Fibroblast of skin of left quadriceps (primary cell): ENCODE measurements at places on chromosomes 13 and 19.

GRCh38 chr13:66809485-66809884 is 420.7 kb downstream of the PCDH9 start:
- DNase-seq = peak; percentile 20

DNA sequence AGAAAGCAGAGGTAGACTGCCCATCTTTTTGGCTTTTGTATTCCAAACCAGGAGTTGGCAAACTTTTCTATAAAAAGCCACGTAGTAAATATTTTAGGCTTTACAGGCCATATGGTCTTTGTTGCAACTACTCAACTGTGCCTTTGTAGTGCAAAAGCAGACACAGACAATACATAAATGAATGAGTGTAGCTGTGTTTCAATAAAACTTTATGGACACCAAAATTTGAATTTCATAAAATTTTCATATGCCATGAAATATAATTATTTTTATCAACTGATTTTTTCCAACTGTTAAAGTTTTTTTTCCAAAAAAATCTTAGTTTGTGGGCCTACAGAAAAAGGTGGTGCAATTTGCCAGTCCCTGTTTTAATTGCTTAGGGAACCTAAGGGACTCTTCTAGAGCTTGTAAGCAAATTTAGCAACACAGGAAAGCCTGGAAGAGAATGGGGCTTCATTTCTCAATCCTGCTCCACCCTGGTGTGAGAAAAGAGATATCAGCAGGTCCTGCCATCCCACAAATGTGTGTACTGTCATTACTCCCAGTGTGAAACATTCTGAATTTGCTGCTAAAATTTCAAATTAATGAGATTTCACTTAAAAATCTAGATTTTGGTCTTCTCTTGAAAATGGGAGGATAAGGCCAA is 194.2 kb downstream of the RGCC start:
- no peak for DNase-seq

GRCh38 chr13:94079876-94080275 is 399.6 kb downstream of the DCT start:
- DNase-seq = peak; percentile 78

- no peak for DNase-seq
Observed at GRCh38 chr13:90706631-90707030, 640.9 kb upstream of the MIR17HG start.

- DNase-seq = no peak
Observed at GRCh38 chr13:93562676-93563075, 336.1 kb downstream of the GPC6 start.

- no peak for DNase-seq
Observed at GRCh38 chr13:47049276-47049989, 152.6 kb upstream of the HTR2A start.

DNA sequence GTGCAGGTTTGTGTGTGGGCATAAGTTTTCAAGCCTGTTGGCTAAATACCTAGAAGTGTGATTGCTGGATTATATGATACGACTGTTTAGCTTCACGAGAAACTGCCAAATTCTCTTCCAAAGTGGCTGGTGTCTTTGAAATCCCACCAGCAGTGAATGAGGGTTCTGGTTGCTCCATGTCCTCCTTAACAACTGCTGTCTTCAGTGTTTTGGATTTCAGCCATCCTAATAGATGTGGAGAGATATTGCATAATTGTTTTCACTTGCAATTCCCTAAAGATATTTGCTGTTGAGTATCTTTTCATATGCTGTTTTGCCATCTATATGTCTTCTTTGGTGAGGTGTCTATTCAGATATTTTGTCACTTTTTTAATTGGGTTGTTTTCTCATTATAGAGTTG is 390.5 kb downstream of the ZNF536 start:
- no peak for DNase-seq

DNA sequence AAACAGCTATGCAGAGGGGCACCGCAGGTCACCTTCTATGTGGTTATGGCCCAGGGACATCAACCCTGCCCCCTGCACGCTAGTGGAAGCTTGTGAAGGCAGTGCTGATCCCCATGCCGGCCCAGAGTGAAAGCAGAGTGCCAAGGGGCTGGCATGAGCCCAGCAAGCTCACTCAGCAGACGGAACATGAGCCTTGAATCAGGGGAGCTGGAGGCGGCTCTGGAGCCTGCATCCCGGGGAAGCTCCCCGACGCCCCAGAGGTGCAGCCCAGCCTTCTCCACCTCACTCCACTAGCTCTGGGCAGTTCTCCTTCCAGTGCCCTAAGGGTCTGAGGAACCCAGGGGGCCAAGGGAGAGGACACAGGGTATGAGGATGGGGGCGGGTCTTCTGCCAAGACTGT is 19.0 kb upstream of the ISYNA1 start:
- no peak for DNase-seq

DNA sequence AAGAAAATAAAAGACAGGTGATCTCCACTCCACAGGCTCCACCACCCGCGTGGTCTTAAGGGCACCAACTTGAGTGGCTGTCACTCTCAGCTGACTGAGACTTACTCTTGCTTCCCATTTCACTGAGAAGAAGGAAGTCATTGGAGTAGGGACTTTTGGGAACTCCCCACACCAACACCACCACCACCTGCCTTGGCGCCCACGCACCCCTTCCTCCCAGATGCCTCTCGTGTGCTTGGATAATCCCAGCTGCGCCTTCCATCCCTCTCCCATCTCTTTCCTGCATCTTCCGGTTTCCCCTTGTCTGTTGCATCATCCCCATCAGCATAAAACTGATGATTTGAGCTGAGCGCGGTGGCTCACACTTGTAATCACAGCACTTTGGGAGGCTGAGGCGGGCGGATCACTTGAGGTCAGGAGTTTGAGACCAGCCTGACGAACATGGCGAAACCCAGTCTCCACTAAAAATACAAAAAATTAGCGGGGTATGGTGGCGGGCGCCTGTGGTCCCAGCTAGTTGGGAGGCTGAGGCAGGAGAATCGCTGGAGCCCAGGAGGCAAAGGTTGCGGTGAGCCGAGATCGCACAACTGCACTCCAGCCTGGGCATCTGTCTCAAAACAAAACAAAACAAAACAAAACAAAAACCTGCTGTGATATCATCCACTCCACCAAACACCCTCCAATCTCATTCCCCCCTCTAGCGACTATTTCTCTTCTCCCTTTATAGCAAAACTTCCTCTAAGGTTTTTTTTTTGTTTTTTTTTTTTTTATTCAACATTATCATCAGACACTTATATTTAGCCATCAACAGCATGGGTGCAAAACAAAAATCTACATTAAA is 25.5 kb downstream of the AP2S1 start:
- no peak for DNase-seq

- DNase-seq = no peak
Observed at GRCh38 chr13:106617561-106617960, 49.6 kb upstream of the ARGLU1 start.

- DNase-seq = no peak
Observed at GRCh38 chr19:56377105-56377924, 16.0 kb downstream of the ZNF582 start.

- no peak for DNase-seq
Observed at GRCh38 chr13:39154041-39154440, 115.8 kb downstream of the NHLRC3 start.

GRCh38 chr19:38115271-38115802 is 108.7 kb downstream of the DPF1 start:
- DNase-seq = no peak

DNA sequence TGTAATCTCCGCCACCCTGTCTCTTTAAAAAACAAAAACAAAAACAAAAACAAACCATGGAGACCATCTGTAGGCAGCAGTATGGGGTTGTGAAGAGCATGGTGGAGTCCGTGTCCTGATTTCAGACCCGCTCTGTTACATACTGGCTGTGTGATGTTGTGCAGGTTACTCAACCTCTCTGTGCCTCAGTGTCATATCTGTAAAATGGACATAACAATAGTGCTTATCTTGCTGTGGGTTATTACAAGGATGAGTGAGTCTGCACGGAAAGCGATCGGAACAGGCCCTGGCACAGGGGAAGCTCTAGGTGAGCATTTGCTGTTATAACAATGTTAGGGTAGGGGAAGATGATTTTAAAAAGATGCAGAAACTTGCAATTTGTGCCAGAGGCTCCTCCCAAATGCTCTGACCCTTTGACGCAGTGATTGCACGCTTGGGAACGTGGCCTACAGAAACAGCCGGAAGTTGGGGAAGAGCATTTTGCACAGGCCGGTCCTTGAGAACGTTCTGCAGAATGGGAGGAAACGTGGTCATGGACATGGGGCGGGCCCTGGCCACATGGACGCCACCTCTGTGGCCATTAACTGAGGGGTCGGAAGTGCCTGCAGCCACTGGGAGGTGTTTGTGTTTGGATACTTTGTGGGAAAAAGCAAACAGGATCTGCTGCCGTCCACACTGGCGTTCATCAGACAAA is 15.7 kb upstream of the SELENOW start:
- no peak for DNase-seq

- DNase-seq = no peak
Observed at GRCh38 chr19:34430738-34431625, 2.8 kb downstream of the UBA2 start.

DNA sequence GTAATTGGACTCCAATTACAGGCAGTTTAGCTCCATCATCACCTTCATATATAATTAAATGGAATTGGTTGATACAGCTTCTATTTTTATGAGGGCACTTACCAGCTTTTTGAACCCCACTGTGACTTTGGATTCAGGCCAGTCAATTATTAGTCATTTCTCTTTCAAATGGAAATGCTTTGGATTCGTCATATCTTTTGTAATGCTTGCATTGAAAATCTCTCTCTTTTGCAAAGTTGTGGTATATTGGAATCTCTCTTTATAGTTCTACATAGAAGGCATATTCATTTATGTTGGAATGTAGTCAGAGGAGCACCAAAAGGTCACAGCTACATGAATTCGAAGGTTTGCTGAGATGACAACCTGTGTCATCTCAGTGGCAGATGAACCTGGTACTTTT is 1074.3 kb upstream of the SLC10A2 start:
- DNase-seq = peak; percentile 17

GRCh38 chr19:1047696-1048147 is 7.8 kb downstream of the ABCA7 start:
- no peak for DNase-seq

DNA sequence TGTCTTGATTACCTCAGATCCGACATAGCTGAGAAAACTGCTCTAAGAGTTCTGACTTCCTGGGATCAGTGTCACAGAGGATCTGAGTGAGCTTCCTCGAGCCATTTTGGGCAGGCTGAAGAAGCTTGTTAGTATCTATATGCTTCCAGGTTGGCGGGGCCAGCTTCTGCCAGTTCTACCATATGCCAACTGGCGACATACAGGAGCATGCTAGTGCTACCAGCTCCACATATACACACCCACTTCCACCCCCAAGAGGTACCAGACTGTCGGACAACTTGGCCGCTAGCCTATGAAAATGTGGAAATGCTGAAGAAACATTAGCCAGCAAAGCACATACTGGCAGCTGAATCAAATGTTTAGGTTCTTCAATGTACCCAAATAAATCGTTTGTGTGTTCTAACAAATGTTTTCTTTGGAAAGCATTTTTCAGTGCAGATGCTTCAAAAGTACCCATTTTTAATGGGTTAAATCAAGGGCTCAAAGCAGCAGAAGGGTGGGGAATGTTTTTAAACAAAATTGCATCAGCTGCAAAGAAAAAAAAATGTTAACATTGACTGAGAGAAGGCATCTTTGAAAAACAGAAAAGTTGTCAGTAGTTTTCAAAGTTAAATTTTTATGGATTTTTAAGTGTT is 163.7 kb downstream of the KLF12 start:
- no peak for DNase-seq

GRCh38 chr19:371501-372168 is 27.0 kb upstream of the MIER2 start:
- DNase-seq = no peak

- no peak for DNase-seq
Observed at GRCh38 chr19:823565-824121, 1.9 kb upstream of the PLPPR3 start.

GRCh38 chr19:54231077-54231931 is 8.5 kb upstream of the LILRB3 start:
- peak; percentile 51 for DNase-seq

GRCh38 chr19:34994286-34994642 is 5.9 kb upstream of the GRAMD1A start:
- no peak for DNase-seq

- no peak for DNase-seq
Observed at GRCh38 chr19:17001603-17002183, 24.9 kb downstream of the CPAMD8 start.

- DNase-seq = no peak
Observed at GRCh38 chr13:24308068-24308445, 1.3 kb upstream of the C1QTNF9 start.

DNA sequence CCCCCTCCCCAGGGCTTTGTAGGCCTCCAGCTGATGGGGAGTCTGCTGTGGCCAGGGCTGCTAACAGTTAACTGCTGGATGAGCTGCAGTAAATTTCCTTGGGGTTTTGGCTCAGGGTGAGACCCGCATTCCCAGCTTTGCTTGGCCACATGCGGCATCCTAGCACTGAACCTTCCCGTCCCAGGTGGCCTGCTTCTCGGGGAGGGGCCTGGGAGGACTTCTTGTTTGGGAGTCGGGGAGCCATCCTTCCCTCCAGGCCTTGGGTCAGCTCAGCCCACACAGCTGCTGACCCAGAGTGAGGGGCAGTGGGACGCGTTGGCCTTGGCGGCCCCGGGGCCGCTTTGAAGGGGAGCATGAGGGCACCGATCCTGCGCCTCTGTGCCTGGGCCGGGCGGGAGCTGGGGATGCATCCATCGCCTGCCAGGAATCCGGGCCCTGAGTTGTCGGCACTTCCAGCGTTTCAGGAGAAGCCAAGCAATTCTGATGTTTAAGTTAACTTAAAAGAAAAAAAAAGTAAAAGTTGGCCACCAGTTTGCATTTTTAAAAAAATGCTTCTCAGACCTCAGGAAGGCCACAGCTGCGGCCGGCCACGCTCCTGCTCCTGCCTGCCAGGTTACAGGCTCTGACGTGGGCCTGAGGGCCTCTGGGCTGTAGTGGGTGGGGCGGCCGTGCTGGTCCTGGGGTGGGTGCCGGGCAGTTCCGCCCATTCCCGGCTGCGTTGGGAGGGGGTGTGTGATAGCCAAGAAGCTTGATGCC is 27.7 kb downstream of the CRTC1 start:
- DNase-seq = peak; percentile 11

DNA sequence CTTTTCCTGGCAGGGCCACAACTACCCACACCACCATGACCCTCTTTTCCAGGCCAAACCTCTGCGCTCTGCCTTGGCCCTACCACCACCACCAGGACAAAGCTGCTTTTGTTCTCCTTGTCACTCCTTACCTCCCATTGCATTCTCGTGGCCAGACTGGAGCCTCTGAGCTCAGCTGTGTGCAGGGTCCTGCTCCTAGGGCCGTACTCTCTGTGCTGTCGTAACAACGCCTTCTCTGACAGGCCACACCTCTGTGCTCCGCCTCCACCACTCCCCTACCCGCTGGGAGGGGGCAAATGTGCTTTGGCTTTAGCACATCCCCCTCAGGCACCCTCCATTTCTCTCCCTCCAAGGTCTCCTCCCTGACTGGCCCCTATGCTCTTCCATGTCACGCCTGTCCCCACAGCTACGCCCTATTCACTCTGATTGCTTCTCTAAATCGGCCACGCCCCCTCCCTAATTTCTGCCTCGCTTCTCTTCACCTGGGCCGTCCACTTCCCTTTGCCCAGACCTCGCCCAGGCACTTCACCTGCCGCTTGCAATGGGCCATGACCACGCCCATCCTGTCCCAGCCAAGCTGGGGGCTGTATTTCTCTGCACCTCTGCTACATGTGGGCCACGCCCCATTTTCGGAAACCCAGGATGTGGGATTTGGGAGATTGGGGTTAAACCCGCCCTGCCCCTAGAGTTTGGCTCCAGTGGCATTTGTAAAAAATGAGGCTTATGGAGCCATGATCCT is 472.3 kb downstream of the KLF12 start:
- no peak for DNase-seq

- DNase-seq = no peak
Observed at GRCh38 chr13:79621902-79622301, 140.9 kb downstream of the NDFIP2 start.

GRCh38 chr13:47281991-47282390 is 385.1 kb upstream of the HTR2A start:
- no peak for DNase-seq

GRCh38 chr13:112744168-112745021 is 54.6 kb downstream of the ATP11A start:
- no peak for DNase-seq
